Adipose tissue (tissue), 3 donors: ENCODE measurements at places on chromosomes 6 and 20. TPM values are rescaled to one million over a fixed set of nuclear protein-coding genes. Genes with fewer than 3 reads are reported as not detected.

The SH3BGRL2 gene
- 14.2 TPM for polyA plus RNA-seq

The PRICKLE4 gene
- polyA plus RNA-seq = 4.5 TPM

The OPN5 gene
- polyA plus RNA-seq = not detected

The EYA2 gene
- polyA plus RNA-seq = 0.98 TPM
